ENCODE measurements at places on chromosomes 7 and 10.

- DNase-seq = no peak
Observed at GRCh38 chr10:209357-209756, 74.1 kb downstream of the ZMYND11 start.

DNA sequence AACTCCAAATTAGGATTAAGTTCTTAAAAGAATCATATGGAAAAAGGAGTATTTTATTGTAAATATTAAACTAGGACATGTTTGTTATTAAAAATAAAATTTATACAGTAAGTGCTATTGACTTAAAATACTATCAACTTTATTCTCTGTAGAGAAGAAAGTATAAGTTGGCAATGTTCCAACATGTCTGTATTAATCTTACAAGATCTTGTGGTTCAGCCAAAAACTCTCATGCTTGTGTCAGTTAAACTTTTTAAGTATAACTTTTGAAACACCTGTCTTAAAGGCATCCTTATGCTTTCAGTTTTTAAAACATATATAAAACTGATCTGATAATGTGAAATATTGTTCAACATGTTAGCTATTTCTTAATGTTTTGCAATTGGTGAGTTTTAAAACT lies 160.7 kb downstream of the ZEB1 start:
- no peak for DNase-seq

- peak; percentile 8 for DNase-seq
Observed at GRCh38 chr7:107103369-107103768, 58.9 kb downstream of the PRKAR2B start.

GRCh38 chr7:29091715-29092114 lies 54.6 kb downstream of the CPVL start:
- peak; percentile 77 for DNase-seq

DNA sequence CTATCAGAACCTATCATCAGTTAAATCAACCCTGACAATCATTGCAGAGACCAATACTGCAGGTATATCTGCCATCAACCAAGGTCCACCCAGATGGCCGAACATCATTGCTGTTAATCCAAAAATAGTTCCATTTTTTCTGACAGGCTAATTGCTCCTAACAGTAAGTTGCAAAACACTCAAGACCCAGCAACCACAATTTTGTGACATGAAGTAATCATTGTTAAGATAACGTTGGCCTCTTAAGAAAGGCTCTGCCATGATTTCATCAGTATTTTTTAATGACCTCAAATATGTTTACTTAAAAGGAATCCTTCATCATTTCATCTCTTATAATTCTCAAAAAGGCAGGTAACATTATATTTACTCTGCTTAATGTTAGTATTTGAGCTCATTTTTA lies 553.4 kb upstream of the POM121L12 start:
- DNase-seq = no peak

GRCh38 chr7:132757783-132758182 lies 181.5 kb upstream of the PLXNA4 start:
- DNase-seq = no peak

DNA sequence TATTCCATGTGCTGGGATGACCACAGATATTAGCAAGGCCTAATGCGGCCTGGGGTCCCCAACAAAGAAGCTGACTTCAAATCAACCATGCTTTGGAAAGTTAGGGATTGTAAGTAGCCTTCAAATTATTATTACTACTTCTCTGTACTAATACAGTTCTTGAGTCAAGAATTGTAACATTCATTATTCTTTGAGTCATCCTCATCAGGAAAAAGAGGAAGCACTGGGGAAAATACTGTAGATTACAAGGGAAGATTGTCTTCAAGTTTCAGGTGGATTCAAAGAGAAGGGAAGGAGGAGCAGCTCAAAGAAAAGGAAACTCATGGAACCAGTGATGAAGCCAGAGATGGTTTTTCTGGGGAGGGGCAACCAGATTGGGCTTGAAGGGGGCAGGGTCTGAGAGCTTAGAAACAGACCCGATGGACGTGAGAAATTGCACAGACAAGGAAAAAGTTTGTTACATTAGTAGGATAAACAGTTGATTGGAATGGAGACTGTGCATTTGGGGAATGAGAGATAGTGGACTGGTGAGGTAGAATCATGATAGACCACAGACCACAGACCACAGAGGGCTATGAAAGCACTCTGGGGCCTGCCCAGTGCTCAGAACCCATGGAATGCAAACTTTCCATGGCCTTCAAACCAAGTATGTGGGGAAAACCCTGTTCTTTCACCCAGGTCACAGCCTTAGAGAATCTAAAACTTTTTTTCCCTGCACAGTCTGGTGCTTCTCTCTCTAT lies 209.9 kb downstream of the ZNF365 start:
- no peak for DNase-seq

- no peak for DNase-seq
Observed at GRCh38 chr7:105941596-105941995, 21.5 kb upstream of the CDHR3 start.

- peak; percentile 9 for DNase-seq
Observed at GRCh38 chr10:107847620-107848019, 683.1 kb upstream of the SORCS1 start.

DNA sequence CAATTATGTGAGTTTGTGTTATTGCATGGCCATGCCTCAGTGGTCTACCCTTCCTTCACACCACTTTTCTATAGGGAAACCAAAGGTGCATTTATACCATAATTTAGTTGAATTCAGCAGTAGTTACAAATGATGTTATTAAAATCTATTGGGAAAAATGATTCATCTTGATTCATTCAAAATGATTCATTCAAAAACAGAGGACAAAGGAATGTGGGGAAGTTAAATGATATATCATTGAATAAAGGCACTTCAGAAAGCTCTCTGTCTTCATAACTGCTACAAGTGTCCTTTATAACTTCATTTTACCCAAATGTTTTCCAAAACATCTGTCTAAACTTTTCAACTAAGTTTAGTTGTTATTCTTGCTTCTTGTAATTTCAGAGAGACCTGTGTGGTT lies 722.9 kb downstream of the GRM8 start:
- DNase-seq = no peak

GRCh38 chr10:10047426-10047825 lies 970.2 kb upstream of the CELF2 start:
- DNase-seq = no peak

- no peak for DNase-seq
Observed at GRCh38 chr7:40676221-40676620, 541.4 kb downstream of the SUGCT start.

DNA sequence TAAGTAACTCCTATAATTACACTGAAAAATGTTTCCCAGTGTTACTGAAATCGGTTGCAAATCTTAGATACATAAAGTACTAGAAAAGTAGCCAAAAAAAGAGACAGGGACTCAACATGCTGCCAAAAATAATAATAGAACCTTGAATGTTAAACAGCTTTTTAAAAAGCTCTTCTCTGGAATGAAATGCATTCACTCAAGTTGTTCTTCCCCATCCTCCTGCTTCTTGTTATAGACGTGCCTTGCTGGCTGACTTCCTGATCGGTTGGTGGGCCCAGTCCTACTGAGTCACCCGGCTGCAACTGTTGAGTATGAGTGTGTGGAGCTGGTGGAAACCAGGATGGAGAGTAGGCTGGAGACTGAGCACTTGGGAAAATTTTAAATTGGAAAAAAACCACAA lies 30.6 kb upstream of the RAPGEF5 start:
- no peak for DNase-seq

DNA sequence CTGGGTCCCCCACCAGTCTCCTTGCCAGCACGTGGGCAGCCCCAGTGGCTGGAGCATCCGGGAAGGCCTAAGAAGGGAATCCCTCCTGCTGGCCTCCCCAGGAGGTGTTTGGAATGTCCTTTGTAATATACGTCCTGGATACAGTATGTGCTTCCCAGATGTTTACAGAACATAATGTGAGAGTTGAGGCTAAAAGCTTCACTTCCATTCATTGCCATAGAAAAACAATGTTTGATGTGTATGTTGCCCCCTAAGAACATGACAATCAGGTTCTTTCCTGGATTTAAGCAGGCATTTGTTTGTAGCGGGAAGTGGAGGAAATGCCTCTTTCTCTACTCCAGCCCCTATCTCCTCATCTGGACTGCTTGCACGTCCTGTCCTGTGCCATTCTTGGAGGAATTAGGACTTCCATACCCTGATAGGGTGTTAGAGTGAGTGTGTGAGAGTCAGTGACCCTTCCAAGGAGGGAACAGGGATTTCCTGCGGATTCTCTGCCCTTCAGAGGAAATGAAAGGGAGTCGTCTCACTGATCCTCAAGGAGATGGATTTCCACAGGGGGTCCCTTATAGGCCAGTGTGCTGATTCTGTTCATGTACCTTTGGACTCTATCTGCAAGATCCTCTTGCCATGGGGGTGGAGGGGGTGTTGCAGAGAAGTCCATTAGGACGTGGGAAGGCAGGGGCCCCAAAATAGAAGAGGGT lies 1.2 kb downstream of the IGFBP1 start:
- DNase-seq = no peak

DNA sequence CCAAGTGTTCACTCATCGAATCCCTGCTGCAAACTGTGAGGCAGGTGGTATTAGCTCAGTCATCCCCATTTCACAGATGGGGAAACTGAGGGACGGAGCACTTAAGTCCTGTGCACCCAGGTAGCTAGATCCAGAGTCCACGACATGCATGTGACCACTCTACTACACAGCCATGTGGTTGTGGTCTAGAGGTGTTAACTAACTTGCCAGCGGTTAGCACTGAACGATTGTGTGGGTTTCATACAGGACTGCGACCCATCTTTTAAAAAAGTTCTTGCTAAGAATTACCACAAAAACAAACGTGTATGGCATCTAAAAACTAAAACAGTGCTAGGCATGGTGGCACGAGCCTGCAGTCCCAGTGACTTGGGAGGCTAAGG lies 16.1 kb upstream of the ABCC2 start:
- peak; percentile 34 for DNase-seq

DNA sequence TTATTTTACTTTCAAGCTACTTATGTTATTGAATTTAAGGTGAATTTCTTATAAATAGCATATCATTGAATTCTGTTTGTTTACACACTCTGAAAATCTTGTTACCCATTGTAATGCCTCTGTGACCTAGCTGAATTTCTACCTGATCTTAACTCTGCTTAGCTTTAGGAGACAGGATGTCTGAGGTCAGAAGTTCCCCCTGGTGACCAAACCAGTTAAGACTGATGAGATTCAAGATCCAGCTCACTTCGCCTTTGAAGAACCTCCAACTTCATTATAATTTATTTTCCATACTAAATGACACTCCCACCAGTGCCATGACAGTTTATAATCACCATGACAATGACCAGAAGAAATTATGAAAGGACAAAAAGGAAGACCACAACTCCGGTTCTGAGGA lies 213.4 kb upstream of the CDC14C start:
- DNase-seq = no peak

GRCh38 chr10:44306762-44307161 lies 78.1 kb downstream of the CXCL12 start:
- no peak for DNase-seq

DNA sequence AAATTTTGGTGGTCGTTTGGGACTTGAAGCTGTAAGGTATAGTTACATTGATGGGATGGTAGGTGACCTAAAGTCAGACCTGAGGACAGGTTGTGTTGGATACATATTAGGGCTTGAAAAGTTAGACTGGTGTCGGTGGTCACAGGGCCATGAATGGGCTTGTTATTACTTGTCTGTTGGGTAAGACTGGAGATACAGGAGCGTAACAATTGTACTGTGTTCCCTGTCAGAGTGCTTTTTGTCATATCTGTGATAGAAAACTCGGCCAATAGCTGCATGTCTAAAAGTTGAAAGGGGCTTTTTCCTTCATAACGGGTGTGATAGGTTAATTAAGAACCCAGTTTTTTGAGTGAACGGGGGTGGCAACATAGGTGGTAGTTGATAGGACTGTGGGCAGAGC lies 13.5 kb upstream of the CHST3 start:
- no peak for DNase-seq

DNA sequence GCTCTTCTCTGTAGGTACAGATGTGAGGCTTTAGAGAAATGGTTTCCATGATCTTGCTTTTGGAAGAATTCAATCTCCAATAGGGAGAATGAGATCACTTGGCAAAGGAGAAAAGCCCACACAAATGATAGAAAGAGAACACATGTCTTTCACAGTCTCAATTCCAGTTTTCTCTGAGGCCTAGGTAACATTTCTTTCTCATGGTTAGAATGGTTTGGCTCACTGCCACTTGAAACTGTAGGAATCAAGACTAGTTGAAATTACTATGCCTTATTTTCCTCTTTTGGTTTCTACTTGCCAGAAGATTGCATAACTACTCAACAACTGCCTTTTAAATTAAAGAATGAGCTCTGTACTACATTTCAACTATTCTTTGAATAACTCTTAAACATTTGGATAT lies 276.5 kb upstream of the TEX47 start:
- DNase-seq = no peak

DNA sequence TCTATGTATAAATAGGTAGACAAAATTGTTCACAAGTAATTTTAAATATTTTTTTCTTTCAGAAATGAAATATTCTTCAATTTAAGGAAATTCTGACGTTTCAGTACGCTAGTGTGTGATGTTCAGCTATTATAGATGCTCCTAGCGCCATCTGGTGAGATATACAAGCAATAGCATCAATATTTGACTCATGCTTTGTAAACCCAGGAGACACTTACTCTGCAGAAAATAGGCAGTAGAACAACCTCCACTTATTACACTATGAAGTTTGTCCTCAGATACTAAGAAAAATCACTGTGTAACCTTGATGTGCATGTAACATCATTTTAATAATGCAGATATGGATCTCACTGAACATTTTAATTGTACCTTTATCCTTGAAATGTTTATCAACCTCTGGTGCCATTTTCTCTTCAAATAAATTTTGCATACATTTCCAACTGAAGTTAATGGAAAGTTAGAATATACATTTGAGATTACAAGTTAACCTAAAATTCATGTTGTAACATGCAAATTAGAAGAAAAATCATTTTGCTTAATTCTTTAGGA lies 151.5 kb upstream of the FAM3C start:
- peak; percentile 52 for DNase-seq

DNA sequence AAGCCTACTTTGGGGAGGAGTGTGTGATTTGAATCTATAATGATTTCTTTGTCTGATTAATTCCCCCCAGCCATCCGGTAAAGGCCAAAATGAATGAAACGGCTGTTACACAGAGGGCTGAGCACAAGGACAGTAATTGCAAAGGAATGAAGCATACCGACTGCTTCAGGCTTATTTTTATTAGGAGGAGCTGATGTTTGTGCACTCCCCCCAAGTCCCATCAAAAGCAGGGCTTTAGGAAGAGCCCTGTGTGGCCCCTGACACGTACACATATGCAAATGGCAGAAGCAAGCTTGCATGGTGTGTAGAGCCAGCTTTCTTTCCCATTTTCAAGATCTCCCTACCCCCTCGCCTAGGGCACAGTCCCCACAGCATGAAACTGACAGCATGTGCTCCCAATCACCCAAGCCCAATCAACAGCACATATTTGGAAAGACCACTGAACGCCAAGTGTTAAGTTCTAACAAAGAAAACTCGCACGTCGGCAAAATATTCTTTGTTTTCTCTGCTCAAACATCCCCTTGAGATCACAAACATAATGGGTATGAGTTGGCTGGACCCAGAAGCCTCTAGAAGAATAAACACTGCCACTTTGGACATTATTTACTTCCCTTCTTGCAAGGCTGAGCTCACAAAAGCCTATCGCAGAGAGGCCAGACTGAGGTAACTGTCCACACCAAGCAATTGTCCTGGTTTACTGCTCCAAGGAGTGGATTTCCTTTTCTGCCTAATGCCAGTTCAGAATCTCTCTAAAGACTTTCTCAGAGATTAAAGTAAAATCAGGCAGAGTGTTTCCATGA lies 143.0 kb downstream of the CUBN start:
- no peak for DNase-seq
